NCI-H774 (cell line): ENCODE measurements at places on chromosomes 5 and 9.
A peak's percentile ranks its signal among the peaks of the same experiment; 100 is the strongest.

- DNase-seq: no peak
These were observed 10.5 kb downstream of the ADAMTS16 start for GRCh38 chr5:5150667-5151066.

DNA sequence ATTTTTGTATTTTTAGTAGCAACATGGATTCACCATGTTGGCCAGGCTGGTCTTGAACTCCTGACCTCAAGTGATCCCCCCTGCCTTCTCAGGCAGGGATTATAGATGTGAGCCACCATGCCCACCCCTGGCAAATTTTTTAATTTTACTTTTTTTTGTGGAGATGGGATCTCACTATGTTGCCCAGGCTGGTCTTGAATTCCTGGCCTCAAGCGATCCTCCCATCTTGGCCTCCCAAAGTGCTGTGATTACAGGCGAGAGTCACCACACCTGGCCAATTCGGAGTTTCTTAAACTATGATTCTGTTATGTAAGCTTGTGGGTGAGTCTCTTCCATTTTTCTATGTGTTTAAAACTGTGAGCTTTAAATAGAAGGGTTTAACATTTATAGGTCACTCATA, 27.6 kb downstream of the PCBD2 start:
- DNase-seq: no peak

- peak; percentile 60 for DNase-seq
These were observed 320.8 kb downstream of the CCDC171 start for GRCh38 chr9:15873573-15874177.

DNA sequence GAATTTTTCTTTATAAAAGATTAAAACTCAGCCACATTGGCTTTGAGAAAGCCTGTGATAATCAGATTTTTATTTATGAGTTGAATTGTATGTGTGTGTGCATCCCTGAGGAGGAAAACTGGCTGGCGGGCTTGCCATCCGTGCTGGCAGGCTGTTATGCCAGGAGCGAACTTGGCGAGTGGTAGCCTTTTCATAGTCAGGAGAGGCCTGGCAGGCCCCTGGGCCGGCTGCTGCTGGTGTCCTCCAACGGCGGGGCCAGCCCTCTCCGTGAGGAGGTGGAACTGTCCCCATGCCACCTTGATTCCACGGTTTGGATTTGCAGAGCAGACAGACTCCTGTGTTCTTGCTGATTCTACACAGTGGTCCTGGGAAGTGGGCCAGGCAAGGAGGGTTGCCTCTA, 43.3 kb downstream of the ZNF618 start:
- DNase-seq: no peak

GRCh38 chr5:128123936-128124335, 40.4 kb downstream of the SLC12A2 start:
- DNase-seq: no peak

- DNase-seq: no peak
These were observed at the start of gene HCN1 for GRCh38 chr5:45696206-45696836. HCN1 (minus strand) TSS chr5:45696380.

DNA sequence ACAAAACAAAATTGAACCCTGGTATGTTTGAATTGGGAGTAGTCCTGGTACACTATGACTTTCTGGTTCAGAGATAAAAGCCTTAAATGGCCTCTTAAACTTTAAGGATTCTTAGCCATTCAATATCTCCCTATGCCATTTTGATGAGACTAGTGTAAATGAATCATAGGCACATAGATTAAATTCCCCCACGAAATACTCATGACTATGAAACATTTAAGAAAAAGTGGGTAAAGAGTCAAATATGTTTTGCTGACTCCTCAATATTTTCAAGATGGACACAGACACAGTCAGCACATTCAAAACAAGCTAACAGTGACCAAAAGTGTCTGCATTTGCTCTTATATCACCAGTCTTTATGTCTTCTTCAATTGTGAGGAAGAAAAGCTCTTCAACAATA, 278.3 kb downstream of the PDE4D start:
- DNase-seq: no peak

- DNase-seq: no peak
These were observed 37.5 kb downstream of the RBM27 start for GRCh38 chr5:146240951-146241350.
